ENCODE measurements at places on chromosomes 16 and 17.
A peak's percentile ranks its signal among the peaks of the same experiment; 100 is the strongest.

DNA sequence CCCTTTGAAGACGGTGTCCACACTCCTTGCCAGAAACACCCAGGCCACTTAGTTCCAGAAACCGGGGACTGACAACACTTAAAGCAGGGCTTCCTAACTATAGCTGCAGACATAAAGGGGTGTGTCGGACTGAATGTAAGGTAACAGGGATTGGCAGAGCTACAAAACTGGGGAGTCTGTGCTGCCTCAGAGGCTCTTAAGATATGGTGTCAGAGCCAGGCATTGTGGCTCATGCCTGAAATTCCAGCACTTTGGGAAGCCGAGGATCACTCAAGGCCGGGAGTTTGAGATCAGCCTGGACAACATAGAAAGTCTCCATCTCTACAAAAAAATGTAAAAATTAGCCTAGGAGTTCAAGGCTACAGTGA is 14.2 kb upstream of the NLRC3 start:
- DNase-seq, result no peak

- DNase-seq, result no peak
Observed at GRCh38 chr16:78677181-78677731, 577.8 kb downstream of the WWOX start.

- no peak for DNase-seq
Observed at GRCh38 chr17:55632893-55633292, 89.8 kb downstream of the TMEM100 start.

DNA sequence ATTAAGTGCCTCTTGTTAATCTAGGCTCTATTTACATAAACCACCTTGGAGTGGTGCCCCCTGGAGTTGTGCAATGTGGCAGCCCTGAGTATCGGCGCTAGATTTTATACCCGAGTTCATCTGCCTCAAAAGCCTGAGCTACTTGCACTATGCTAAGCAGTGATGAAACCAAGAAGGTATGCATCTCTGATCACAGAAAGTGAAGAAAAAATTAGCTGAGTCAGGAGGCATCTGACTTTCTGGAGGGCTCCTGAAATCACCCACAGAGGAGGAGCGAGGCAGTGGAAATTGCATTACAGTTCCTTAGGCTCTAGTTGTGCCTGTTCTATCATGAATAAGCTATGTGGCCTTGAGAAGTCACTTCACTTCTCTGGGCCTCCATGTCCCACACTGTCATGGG is 80.3 kb upstream of the PSMD7 start:
- DNase-seq, result no peak

DNA sequence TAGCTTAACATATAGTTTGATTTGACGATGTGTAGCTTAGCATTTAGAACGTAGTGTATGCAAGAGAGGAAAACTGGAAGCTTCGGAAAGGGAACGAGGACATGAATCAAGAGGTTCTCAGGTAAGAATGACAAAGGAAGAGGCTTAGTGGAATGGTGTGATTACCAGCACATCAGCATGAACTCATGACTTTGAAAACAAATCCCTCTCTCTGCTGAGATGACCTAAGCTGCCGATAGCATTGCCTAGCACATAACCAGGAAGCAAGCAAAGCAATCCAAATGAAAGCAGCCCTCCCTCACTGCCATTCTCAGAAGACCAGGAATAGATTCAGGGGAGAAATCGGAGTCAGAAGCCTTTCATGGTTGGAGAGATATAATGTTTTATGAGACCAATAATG is 51.3 kb upstream of the CCL1 start:
- DNase-seq, result no peak

DNA sequence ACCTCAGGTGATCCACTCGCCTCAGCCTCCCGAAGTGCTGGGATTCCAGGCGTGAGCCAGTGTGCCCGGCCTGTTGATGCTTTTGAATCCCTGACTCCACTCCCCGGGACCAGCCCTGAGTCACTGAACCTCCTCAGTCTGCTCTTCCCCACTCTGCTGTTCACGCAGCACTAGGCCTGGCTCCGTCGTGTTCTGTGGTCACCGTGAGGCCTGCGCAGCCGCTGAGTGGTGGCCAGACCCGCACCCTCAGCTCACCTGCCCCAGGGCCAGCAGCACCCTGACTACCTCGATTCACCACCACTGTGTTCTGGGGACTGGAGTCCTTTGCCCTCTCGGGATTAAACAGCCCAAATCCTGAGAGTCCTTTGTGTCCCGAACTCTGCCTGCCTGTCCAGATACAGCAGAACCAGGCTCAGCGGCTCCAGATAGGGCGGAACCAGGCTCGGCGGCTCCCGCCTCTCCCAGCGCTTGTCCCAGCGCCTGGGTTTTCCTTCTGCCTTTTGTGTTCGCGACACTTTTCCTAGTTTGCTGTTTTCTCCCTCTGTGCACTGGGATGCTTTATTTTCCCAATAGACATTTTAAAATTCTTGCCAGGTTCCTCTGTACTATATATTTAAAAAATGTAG is 58.6 kb upstream of the ENDOV start:
- no peak for DNase-seq

GRCh38 chr17:63390090-63390489 is 56.0 kb downstream of the CYB561 start:
- no peak for DNase-seq

DNA sequence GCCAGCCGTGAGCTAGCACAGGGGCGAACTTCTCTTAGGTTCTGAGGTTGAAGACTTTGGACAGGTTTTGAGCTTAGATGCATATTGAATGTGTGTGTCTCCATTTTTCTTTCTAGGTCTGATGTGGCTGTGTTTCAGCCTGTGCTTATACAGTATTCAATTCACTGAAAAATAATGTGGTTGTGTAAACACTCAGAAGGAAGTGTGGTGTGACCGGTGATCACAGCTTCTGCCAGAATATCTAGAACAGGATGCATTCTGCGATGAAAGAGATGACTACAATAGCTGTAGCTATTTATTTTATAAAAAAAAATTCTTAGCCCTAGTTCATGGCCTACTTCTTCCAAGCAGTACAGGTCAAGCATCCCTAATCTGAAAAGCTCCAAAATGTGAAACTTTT is 64.4 kb downstream of the MAP2K6 start:
- no peak for DNase-seq

DNA sequence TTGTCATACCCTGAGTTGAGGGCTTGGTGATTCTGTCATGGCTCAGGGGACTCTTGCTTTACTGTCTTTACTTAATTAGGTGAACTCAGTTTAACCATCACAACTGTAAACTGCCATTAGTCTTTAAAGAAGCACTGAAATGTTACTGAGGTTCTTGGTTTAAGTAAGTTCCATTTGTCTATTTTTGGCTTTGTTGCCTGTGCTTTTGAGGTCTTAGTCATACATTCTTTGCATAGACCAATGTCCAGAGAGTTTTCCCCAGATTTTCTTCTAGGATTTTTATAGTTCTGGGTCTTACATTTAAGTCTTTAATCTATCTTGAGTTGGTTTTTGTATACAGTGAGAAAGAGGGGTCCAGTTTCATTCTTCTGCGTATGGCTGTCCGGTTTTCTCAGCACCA is 137.5 kb downstream of the SOCS1 start:
- no peak for DNase-seq

- peak; percentile 13 for DNase-seq
Observed at GRCh38 chr16:84397090-84397489, 28.8 kb downstream of the ATP2C2 start.

- DNase-seq, result peak; percentile 25
Observed at GRCh38 chr16:68548947-68549346, 9.9 kb downstream of the ZFP90 start.
